ENCODE measurements at places on chromosomes 4 and X.

DNA sequence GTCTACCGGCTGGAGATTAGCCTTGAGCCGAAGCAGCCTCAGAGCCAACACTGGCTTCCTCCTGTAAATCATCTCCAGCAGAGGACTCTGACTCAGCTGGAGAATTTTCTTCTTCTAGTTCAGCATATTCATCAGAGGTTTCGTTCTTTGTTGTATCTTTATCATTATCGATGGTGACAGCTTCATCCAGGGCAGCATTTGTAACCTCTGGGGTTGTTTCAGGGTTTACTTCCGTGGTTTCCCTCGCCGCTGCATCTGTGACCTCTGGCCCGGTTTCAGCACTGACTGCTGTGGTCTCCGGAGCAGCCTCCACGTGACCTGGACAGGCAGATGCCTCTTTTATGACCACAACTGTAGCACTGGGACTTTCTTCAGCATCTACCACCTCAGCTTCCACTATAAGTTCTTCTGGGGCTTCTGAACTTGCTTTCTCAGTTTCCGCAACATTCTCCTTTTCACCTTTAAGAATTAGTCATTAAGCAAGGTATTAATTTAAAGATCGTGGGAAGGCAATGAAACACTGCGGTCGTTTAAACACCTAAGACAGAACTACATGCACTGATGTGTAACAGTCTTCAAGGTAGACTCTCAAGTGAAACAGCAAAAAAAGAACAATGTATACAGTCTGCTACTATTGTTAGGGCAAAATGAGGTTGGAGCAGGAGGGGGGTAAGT, 13.3 kb downstream of the MGARP start:
- H3K27ac ChIP-seq: no peak overlapping the region
- H3K27me3 ChIP-seq: no peaks in the 10 kb centered on the region
- peaks cover 11% of the 10 kb centered on the region for H3K4me1 ChIP-seq

DNA sequence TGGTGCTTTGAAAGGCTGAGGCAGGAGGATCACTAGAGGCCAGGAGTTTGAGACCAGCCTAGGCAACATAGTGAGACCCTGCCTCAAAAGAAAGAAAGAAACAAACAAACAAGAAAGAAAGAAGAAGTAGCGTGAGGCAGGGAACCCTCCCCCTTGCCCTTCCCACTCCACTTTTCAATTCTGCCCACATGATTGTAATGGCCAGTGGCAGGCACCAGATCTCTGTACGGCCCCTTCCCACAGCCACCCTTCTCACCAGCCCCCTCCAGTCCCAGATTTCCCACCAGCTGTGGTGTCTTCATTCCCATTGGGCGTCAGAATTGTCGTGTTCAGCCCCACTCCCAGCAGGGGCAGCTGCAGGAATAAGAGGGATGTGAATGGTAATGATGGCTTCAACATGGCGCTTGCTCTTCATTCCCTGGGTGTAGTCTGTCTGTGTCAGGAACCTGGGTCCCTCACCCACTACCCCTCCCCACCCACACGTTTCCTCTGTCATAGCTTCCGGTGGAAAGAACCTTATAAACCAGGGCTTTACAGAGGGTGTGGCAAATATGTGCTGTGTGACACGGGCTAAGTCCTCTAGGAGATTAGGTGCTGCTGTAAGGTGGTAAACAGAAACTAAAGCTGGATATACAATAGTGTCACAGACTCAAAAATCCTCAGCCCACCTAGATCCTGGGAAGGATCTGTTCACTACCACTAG, at the start of gene IL2RG:
Gene IL2RG, minus strand, starts transcription at position 437 of the 703 bp plus-strand sequence. Its CDS starts 38 bp downstream, at position 399.
- no peaks in the 10 kb centered on the region for H3K27me3 ChIP-seq
- no peak within 1 kb of the TSS for H3K27ac ChIP-seq
- no peak within 1 kb of the TSS for H3K4me3 ChIP-seq
- H3K36me3 ChIP-seq: no peaks in the 10 kb centered on the region

- DNase-seq: no peak
- H3K27ac ChIP-seq: no peak overlapping the region
- peaks cover 18% of the 10 kb centered on the region for H3K4me1 ChIP-seq
- H3K27me3 ChIP-seq: peaks cover 34% of the 10 kb centered on the region
- peak overlapping the region; percentile 66 for H3K4me3 ChIP-seq
Observed at GRCh38 chr4:74159143-74159709, 1.3 kb downstream of the MTHFD2L start.

- peaks cover 12% of the 10 kb centered on the region for H3K4me1 ChIP-seq
- peaks cover 7% of the 10 kb centered on the region for H3K27me3 ChIP-seq
- H3K27ac ChIP-seq: no peak within 1 kb of the TSS
Observed at GRCh38 chr4:5019274-5019673, at the start of gene CYTL1. Gene CYTL1 (minus strand): TSS chr4:5019458. CDS start chr4:5019445, 13 bp downstream.

- DNase-seq: no peak
- H3K27ac ChIP-seq: no peak overlapping the region
- no peaks in the 10 kb centered on the region for H3K4me1 ChIP-seq
- H3K27me3 ChIP-seq: no peaks in the 10 kb centered on the region
- H3K4me3 ChIP-seq: no peak overlapping the region
Observed at GRCh38 chr4:118974758-118975157, 86.1 kb downstream of the SYNPO2 start.

DNA sequence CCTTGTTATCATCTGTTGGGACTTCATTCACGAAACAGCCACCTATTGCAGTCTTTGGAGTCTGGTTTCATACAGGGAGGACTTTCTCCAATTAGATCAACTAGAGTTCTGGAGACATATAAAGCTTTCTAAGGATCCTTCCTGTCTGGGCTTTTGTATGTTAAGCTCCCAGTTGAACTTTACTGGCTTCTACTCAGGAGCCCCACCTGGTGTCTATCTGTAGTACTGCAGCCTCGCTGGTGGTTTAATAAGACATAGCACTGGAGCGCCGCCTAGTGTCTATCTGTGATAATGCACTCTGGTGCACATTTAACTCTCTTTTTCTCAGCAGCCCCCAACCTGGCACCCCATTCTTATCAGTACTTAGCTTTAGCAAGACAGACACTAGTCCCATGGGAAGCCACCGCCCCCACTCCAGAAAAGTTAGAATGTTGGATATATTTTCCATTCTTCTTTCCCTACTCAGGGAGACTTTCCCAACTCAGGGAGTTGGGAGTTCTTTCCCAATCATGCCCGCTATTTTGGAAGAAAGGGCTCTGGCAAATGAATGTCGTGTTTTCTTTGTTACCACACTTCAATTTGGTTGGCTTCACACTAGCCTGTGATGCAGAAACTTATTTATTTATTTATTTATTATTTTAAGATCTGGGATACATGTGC, 36.9 kb upstream of the SYTL4 start:
- H3K27me3 ChIP-seq: peaks cover 32% of the 10 kb centered on the region
- DNase-seq: peak; percentile 80
- H3K36me3 ChIP-seq: no peaks in the 10 kb centered on the region
- no peak overlapping the region for H3K4me3 ChIP-seq
- no peak overlapping the region for H3K27ac ChIP-seq

DNA sequence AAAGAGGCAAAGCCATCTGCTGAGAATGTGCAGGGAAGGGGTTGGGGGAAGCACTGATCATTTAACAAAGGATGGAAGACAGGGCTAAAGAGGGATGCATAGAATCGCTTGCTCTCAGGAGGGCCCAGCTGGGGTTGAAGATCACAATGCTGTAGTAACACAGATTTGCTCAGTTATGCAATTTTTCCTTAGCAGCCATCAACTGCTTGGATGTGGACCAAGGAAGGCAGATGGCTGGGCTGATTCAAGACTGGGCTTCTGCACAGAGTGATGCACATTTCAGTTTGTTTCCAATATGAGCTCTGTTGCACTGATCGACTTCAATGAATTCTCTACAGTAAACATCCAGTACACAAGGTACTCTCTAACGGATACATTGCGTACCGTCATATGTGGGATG, 127.8 kb upstream of the TBL1X start:
- no peak overlapping the region for H3K27ac ChIP-seq
- no peak for DNase-seq
- H3K4me1 ChIP-seq: peaks cover 5% of the 10 kb centered on the region
- no peak overlapping the region for H3K4me3 ChIP-seq

GRCh38 chrX:132819711-132820264, 138.6 kb downstream of the HS6ST2 start:
- DNase-seq: no peak
- H3K27me3 ChIP-seq: no peaks in the 10 kb centered on the region
- H3K27ac ChIP-seq: no peak overlapping the region
- no peaks in the 10 kb centered on the region for H3K36me3 ChIP-seq

- no peaks in the 10 kb centered on the region for H3K27me3 ChIP-seq
- H3K4me3 ChIP-seq: no peak overlapping the region
- H3K27ac ChIP-seq: no peak overlapping the region
- no peak for DNase-seq
- H3K4me1 ChIP-seq: no peaks in the 10 kb centered on the region
Observed at GRCh38 chr4:155033604-155034003, 174.8 kb upstream of the NPY2R start.

DNA sequence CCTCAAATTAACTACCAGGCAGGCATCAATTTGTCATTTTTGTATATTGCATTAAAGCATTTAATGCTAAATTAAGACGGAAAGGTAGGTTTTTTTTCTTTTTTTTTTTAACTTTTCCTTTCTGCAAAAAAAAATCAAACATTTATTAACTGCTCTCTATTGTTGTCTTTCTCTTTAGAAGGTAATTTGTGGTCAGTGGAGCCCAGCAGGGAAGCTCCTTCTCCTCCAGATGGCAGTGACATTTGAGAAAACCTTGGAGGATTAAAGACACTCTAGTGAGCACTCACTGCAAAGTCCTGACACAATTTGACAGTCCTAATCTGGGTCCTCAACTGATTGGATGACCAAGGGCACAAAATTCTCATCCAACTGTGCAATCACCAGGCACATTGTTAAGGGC, 102.4 kb downstream of the SLIT2 start:
- H3K4me1 ChIP-seq: peaks cover 48% of the 10 kb centered on the region
- no peaks in the 10 kb centered on the region for H3K36me3 ChIP-seq
- H3K27ac ChIP-seq: no peak overlapping the region
- no peaks in the 10 kb centered on the region for H3K27me3 ChIP-seq

- no peak overlapping the region for H3K27ac ChIP-seq
- H3K4me1 ChIP-seq: no peaks in the 10 kb centered on the region
- peaks cover 11% of the 10 kb centered on the region for H3K36me3 ChIP-seq
Observed at GRCh38 chr4:122212880-122213279, 60.7 kb downstream of the BLTP1 start.

DNA sequence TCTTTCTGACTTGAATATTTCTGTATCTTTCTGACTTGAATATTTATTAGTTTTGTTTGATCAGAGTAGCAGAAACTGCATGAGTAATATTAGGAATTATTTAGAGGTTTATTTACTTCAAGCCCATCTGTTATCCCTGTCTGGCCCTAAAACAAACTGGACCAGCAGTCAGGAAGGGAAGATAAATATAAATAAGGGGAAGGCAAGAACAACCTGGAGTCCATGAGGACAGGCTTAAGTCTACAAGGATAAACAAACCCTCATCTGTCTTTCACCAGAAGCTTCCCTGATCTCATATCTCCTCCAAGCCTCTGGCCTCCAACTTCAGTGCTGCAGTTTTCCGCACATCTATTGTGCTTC, 524.9 kb downstream of the CENPC start:
- H3K27ac ChIP-seq: no peak overlapping the region
- DNase-seq: no peak
- H3K27me3 ChIP-seq: no peaks in the 10 kb centered on the region
- no peak overlapping the region for H3K4me3 ChIP-seq

GRCh38 chrX:150610446-150610845, 42.0 kb downstream of the MTM1 start:
- H3K4me3 ChIP-seq: no peak overlapping the region
- no peak for DNase-seq
- H3K27ac ChIP-seq: no peak overlapping the region
- no peaks in the 10 kb centered on the region for H3K4me1 ChIP-seq
- no peaks in the 10 kb centered on the region for H3K27me3 ChIP-seq

DNA sequence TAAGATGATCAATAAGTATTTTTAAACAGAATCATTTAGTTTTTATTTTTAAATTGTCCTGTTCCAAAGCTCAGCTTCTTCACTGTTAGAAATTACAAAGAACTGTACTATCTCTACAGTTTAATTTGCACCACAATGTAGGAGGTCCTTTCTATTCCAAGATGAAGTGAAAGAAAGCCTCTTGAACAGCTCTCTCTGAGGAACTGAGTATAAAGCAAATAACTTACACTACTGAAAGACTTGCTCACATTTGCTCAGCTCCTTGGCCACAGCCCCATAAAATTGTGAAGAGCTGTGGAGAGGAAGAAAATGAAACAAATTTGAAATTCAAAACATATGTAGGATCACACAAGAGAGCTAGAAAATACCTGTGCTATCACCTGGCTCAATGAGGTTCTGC, 68.6 kb downstream of the ENPEP start:
- H3K4me3 ChIP-seq: no peak overlapping the region
- no peak overlapping the region for H3K27ac ChIP-seq
- no peaks in the 10 kb centered on the region for H3K36me3 ChIP-seq
- DNase-seq: no peak

- H3K27me3 ChIP-seq: no peaks in the 10 kb centered on the region
- DNase-seq: no peak
- H3K27ac ChIP-seq: no peak overlapping the region
- no peak overlapping the region for H3K4me3 ChIP-seq
Observed at GRCh38 chr4:153741541-153741940, 18.3 kb downstream of the RNF175 start.

GRCh38 chr4:110636680-110637407, 14.0 kb upstream of the PITX2 start:
- peak overlapping the region; percentile 65 for H3K4me3 ChIP-seq
- peaks cover 40% of the 10 kb centered on the region for H3K4me1 ChIP-seq

DNA sequence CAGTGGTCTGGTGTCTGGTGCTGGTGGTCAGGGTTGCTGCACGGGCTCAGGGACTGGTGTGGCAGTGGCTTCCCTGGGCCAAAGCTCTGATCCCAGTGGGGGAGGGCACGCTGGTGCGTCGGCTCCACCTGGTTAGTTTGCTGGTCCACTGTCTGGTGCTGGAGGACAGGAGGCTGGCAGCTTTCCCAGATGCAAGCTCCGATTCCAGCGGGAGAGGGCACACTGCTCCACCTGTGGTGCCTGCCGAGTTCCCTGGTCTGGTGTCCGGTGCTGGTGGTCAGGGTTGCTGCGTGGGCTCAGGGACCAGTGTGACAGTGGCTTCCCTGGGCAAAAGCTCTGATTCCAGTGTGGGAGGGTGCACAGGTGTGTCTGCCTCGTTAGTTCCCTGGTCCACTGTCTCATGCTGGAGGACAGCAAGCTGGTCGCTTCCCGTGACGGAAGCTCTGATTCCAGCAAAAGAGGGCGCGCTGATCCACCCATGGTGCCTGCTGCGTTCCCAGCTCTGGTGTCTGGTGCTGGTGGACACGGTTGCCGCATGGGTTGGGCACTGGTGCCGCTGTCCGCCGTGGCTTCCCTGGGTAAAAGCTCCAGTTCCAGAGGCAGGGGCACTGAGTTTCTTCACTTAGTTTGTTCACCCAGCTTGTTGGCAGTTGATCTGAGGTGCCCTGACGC, 5.8 kb downstream of the VMA21 start:
- H3K4me1 ChIP-seq: no peaks in the 10 kb centered on the region
- no peaks in the 10 kb centered on the region for H3K27me3 ChIP-seq
- H3K4me3 ChIP-seq: no peak overlapping the region
- no peaks in the 10 kb centered on the region for H3K36me3 ChIP-seq
- H3K27ac ChIP-seq: no peak overlapping the region

DNA sequence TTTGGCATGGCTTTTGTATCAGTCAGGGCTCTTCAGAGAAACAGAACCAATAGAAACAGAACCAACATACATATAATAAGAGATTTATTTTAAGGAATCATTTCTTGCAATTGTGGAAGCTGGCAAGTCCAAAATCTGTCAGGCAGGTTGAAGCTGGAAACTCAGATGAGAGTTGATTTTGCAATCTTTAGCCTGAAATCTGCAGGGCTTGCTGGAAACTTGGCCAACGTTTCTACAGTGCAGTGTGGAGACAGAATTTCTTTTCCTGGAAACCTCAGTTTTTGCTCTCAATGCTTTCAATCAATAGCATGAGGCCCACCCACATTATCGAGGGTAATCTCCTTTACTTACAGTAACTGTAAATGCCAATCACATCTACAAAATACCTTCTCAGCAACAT, 45.4 kb downstream of the COMMD8 start:
- H3K4me1 ChIP-seq: no peaks in the 10 kb centered on the region
- no peaks in the 10 kb centered on the region for H3K36me3 ChIP-seq
- DNase-seq: no peak
- H3K27ac ChIP-seq: no peak overlapping the region
- no peak overlapping the region for H3K4me3 ChIP-seq
